Activated T-helper 9 cell treated with anti-CD3 and anti-CD28 coated beads, Interleukin-2, amount 50 U/mL, for 16 hours (primary cell): ENCODE measurements at places on chromosomes 3 and 15.
A peak's percentile ranks its signal among the peaks of the same experiment; 100 is the strongest.

DNA sequence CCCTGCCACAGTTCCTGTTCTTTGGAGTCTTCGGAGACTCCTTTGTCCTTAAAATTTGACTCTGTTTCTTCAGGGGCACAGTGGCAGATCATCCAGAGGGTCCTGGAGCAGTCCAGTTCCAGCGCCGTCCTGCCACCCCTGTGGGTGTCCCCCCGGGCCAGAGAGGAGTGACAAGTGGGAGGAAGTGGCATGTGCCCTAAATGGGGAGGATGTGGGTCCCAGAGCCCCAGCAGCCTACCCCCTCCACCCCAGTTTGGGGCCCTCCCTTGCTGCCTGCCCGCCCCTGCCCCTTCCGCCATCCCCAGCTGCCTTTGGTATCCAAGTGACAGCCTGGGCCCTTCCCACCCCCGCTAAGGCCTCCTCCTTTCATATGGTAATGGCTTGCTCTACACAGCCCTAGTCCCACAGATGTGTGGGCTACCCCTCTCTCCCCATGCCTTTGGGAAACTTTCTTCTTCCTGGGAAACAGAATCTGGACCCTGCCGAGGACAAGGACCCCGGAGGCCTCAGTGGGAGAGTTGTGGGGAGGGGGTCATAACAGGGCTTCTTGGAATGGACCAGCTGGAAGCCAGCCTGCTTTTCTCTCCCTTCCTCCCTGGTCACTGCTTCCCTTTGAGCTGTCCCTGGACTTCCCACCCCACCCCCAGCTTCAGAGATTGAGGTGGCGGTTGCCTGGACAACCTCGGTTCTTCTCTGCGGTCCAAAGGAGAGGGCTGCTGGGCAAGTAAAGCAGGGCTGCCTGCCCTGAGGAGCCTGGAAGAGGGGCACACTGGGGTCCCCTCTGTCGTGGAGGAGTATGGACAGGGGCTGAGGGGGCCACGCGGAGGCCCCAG lies 43.2 kb downstream of the KLHL25 start:
- no peak for DNase-seq

- no peak for DNase-seq
These were observed 9.1 kb upstream of the SLC9C1 start for GRCh38 chr3:112302881-112303763.

GRCh38 chr3:11717768-11718636 lies 74.3 kb upstream of the VGLL4 start:
- DNase-seq, result no peak

GRCh38 chr15:81443040-81443820 lies 69.2 kb upstream of the TMC3 start:
- DNase-seq, result no peak

- no peak for DNase-seq
These were observed 76.0 kb upstream of the ATP10A start for GRCh38 chr15:25939122-25939521.

GRCh38 chr3:102466001-102466400 lies 31.2 kb downstream of the ZPLD1 start:
- DNase-seq, result no peak

- DNase-seq, result peak; percentile 46
These were observed 3.2 kb downstream of the NEIL1 start for GRCh38 chr15:75349851-75350588.

DNA sequence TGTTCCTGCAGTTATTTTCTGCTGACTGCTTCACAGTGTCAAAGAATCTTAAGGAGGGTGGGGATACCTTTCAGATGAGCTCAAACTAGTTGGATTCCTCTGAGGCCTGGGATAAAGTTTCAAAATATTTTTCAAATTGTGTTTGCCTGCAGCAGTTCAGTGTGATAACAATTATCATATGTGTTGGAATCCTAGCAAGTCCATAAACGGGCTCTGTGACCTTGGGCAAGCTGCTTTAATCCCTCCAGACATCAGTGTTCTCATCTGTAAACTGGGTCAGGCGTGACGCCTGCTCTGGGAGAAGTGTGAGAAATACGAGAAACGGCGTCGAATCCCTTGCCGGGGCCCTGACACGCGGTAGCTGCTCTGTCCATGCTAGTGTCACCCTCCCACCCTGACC lies 153.5 kb downstream of the UACA start:
- no peak for DNase-seq

- no peak for DNase-seq
These were observed 6.6 kb downstream of the NLGN1 start for GRCh38 chr3:173404156-173404555.

- DNase-seq, result no peak
These were observed 697.7 kb downstream of the TUSC7 start for GRCh38 chr3:117407317-117407716.

DNA sequence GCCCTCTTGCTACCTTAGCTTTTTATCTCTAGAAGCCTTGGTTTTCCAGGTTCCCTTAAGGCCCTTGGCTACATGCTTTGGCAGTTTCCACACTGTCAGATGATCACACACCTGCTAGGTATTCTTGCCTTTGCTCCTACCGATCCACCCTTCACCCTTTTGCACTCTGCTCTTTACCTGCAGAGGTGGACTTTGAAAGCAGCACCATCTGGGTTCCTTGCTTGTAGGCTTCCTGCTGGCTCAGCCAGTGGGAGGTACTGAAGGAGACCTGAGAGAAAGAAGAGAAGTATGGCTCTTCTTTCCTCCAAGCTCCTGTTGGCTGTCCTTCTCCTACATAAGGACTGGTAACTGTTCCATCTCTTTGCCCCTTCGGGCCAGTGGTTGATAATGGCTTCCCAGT lies 7.3 kb upstream of the ZNF592 start:
- no peak for DNase-seq
